Stimulated activated CD4-positive, alpha-beta T cell treated with anti-CD3 and anti-CD28 coated beads, Interleukin-1b, Interleukin-23, amount 100 ng/mL, for 24 hours (primary cell): ENCODE measurements at places on chromosomes 6 and 20.

- no peak for DNase-seq
Measured at GRCh38 chr6:143504369-143504768, 7.2 kb downstream of the FUCA2 start.

DNA sequence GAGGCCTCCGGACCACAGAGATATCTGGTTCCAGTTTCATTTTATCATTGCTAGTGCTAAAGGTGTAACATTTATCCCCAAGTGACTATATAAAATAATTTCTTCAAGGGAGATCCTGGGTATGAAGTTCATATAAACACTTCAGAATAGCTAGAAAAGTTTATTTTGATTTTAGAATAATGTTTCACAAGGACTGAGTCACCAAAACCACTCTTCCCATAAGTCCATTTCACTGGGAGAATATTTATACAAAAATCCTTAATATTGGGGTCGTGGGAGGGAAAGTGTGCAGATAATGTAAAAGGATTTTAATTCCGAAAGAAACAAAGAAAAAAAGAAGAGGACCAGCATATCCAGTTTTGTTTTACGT lies 128.1 kb downstream of the ISM1 start:
- no peak for DNase-seq

DNA sequence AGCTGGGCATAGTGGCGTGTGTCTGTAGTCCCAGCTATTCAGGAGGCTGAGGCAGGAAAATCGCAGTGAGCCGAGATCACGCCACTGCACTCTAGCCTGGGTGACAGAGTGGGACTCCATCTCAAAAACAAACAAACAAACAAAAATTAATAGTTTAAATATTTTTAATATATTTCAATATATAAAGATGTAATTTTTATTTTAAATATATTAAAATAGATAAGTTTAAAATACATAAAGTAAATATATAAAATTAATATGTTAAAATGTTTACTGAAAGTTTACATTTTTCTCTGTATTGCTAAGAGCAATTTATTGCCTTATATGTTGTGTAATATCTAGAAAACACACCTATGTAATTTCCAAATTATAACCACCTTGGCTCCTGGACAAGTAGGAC lies 44.7 kb upstream of the ESR1 start:
- DNase-seq, result no peak

DNA sequence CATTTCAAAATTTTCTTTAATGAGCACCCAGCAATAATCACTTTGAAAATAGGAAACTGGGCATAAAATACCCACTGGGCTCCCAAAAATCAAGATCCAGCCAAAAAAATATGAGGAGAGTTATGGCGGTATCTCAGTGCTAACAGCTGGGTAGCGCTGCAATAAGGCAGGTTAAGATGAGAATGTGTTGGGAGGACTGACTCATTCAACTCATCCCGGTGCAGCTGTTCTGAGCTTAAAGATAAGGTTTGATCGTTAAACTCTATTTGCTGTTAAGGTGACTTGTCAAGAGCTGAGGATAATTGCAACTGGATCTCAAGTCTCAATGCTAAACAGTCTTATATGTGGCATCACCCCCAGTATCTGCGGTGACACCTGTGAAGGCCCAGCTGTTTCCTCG lies 507.7 kb downstream of the EPM2A start:
- no peak for DNase-seq

DNA sequence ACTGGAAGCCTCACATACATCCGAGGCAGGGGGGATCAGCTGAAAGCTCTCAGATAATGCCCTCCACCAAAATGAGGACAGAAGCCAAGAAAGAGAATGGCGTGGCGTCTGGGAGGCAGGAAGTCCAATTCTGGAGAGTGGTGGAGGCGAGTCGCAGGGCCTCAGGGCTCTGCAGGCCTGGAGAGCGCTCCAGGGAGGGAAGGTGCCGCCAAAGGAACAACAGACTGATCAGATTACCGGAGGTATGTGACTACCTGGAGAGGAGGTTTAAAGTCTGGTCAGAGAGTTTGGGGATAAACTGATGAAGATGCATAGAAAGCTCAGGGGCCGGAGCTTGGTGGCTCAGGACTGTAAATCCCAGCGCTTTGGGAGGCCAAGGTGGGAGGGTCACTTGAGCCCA lies 11.2 kb upstream of the IP6K3 start:
- DNase-seq, result no peak

GRCh38 chr20:35576816-35577215 lies 34.9 kb downstream of the ERGIC3 start:
- no peak for DNase-seq

- peak; percentile 26 for DNase-seq
Measured at GRCh38 chr6:116010790-116011401, 49.8 kb downstream of the FRK start.

GRCh38 chr6:47785182-47785581 lies 3.4 kb downstream of the OPN5 start:
- DNase-seq, result no peak

DNA sequence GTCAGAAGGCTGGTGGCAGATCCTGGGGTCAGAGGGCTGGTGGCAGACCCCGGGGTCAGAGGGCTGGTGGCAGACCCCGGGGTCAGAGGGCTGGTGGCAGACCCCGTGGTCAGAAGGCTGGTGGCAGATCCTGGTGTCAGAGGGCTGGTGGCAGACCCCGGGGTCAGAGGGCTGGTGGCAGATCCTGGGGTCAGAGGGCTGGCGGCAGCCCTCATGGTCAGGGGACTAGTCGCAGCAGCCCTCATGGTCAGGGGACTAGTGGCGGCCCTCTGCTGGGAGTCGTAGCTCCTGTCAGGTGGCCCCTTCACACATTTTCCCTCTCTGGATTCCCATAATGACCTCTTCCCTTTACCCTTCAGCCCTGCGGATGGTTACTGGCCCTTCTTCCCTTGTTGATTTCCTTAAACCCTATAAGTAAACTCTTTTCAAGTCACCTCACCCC lies 86.7 kb downstream of the CDC5L start:
- DNase-seq, result no peak

DNA sequence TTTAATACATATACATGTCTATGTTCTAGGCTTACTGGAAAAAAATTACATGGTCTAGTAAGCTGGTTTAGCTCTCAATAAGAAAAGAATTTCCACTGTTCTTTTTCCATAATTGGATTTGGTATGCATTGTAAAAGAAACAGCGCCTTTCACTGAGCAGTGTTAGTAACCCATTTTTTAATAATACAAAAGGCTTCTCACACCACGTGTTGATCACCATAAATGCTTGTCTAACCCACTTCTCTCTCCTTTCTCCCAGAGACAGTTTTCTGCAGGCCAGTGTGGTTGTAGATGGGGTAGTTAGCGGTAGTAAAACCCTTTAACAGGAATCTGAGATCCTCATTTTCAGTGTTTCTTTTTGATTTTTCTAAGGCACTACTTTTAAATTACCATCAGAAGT lies 348.7 kb upstream of the MANEA start:
- DNase-seq, result no peak

DNA sequence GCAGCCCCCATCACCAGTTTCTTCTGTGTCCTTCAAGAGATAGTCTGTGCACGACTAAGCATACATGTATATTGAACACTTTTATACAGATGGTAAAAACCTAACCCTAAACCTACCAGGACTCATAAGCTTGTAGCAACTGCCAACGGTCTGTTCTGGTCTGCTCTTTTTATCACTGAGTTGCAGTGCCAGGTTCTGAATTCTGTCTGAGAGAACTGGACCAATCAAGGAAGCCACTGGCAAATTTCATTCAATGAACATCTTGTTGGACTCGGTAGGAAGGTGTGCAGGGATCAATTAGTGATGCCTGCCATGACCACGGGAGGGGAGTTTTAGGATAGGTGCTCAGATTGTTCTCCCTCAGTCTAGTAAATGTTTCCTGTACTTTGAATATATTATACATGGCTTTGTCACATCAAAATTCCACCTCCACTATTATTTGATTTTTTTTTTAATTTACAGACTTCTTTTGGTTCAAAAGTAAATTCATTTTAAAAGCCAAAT lies 146.8 kb downstream of the EYA2 start:
- no peak for DNase-seq

GRCh38 chr6:137496368-137496767 lies 2.2 kb upstream of the OLIG3 start:
- DNase-seq, result no peak

- DNase-seq, result no peak
Measured at GRCh38 chr6:24490948-24491347, 1.6 kb upstream of the GPLD1 start.

DNA sequence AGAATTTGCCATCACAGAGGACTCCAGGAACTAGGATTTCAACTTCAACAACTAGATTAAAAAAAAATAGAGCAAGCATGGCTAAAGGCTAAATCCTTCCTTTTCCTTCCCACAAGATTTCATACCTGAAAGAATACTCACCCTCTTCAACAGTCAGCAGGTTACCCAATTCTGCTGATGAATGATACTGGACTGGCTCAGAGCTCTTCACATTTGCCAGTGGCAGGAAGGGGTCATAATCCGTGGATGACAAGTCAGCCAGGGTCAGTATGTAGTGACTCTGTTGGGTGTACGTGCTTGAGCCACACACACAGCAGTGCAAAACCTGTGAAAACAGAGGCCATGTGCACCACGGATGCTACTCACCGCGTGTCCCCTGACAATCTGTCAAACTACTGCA lies 152.9 kb downstream of the INSM1 start:
- DNase-seq, result no peak

DNA sequence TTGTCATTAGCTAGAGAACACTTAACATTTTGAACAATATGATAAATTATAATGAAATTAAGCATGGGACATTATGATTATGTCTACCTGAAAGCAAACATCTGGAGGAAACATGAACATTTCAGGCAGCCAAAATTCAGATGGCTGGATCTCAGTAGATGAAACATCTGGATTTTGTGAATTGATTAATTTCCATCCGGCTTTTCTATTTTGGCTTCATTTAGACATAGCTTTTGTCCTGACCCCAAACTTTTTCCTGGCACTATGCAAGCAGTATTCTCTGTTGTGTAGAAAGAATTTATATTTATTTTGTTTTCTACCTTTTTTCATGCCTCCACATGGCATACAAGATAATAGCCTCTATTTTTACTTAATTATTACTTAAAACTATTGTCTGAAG lies 186.3 kb downstream of the OGFRL1 start:
- DNase-seq, result no peak

DNA sequence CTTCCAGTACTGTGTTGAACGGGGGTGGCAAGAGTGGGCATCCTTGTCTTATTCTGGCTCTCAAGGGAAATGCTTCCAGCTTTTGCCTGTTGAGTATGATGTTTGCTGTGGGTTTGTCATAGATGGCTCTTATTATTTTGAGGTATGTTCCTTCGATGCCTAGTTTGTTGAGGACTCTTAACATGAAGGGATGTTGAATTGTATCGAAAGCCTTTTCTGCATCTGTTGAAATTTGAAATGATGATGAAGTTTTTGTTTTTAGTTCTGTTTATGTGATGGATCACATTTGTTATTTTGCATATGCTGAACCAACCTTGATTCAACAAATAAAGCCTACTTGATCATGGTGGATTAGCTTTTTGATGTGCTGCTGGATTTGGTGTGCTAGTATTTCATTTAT lies 48.0 kb downstream of the RPRD1B start:
- DNase-seq, result no peak

- no peak for DNase-seq
Measured at GRCh38 chr20:6074145-6074561, 20.3 kb upstream of the LRRN4 start.

DNA sequence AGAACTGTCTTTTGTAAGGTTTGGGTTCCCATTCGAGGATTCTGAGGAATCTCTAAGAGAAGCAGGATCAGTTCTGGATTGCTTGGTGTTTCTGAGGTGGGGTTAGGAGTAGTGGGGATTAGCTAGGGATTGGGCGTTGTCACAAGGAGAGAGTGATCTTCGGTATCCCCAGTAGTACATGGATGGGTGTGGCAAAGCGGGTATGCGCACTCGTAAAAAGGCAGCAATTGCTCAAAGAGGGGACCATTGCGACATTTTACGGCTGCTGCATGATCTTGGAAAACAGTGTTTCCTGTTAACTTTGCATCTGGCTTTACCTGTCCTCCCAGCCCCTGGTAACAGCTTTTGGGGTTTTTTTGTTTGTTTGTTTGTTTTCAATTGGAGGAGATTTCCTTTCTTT lies 9.7 kb upstream of the ZSCAN9 start:
- no peak for DNase-seq

DNA sequence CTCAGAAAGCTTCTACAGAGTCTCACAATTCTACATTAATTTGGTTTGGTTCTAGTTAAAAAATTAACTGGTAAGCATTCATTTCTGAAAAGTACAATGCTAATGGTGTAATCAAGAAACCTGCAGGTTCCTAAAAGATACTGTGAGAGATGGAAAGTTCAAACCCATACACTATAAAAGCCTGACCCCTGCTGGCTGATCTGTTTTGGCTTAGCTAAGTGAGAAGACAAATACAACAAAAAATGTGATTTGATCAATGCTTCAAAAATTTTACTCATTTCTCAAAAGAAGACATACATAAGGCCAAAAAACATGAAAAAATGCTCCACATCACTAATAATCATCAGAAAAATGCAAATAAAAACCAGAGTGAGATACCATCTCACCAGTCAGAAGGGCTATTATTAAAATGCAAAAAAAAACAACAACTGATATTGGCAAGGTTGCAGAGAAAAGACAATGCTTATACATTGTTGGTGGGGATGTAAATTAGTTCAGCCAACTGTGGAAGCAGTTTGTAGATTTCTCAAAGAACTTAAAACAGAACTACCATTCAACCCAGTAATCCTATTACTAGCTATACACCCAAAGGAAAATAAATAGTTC lies 102.8 kb downstream of the MOXD1 start:
- no peak for DNase-seq

DNA sequence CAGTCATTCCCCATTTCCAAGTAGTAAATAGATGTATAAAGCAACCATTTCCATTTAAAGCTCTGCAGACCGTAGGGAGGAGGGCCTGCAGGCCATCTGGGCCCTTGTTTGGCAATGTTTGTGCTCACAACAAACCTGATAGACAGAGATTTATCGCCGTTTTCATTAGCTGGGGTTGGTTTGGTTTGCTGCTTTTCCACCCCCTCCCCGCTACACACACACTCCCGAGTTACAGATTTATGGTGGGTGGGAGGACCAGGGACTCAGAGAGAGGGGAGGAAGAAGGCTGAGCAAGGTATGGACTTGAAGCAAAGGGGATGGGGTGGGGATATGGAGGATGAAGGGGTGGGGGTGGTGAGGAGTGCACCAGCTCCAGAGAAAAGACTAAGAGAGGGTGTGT lies 36.6 kb upstream of the FOXP4 start:
- no peak for DNase-seq
